CD4-positive, CD25-positive, alpha-beta regulatory T cell (primary cell): ENCODE measurements at places on chromosomes 3 and 15.

- no peak for DNase-seq
These were observed 78.5 kb downstream of the RAD18 start for GRCh38 chr3:8884630-8885290.

- DNase-seq: no peak
These were observed 104.9 kb upstream of the SPATA12 start for GRCh38 chr3:56955492-56956111.

GRCh38 chr3:48012659-48013058 is 3.6 kb downstream of the MAP4 start:
- DNase-seq: no peak

GRCh38 chr3:31213869-31214486 is 318.7 kb upstream of the STT3B start:
- peak; percentile 64 for DNase-seq
